Activated CD8-positive, alpha-beta memory T cell treated with anti-CD3 and anti-CD28 coated beads for 4 hours (primary cell): ENCODE measurements at places on chromosomes 2 and 18.

DNA sequence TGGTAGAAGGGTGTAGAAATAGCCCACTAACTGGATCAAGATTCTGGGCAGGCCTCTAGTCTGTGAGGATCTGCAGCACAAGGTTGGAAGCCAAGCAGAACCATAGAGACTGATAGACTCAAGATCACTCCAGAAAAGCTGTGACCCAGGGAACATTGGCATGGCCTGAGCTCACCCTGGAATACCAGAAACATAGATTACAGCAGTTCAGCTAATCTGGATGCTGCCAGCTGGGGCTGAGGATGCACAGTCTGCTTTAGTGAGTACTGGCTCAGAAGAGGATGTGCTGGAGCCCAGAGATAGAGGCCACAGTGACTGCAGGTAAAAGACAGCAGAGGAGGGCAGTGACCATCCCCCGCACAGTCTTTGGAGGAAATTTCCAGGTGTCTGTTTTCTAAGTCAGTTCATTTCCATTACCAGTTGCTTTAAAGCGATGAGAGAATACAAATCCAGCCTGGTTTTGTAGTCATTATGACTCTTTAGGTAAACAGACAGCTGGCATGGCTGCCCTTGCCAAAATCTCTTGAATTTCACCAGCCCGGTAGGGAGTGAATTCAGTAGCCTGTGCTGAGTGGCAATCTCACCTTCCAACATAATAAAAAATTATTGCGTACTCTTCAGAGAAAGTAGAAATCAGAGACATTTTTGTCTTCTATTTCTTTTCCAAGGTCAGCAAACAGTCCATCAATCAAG is 119.2 kb downstream of the ANTXR1 start:
- no peak for DNase-seq

DNA sequence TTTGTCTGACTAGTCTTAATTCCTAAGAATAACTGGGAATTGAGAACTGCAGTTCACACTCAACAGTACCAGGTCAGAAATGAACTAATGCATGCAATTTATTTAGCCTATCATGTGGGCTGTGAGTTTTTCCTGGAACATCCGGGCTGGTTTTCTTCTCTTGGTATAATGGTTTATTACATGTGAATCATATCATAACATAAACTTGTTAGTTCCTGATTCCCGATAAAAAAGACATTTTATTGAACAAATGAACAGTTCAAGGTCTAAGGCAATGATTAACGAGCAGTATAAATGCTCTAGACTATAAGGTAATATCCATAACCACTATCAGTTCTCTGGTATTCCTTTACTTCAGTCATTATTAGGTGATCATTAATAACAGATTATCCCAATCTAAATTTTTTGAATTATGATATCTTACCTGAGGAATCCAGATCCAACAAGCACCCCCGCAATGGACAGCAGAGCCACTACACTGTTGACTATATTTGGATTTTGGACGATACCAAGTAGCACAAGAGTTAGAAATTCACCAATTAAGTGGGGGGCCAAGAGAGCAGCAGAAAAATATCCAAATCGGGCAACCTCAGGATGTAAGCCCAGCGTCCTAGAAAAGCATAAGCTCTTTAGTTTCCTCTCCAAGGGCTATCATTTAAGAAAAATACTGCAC is 19.0 kb downstream of the ABCG5 start:
- no peak for DNase-seq

- DNase-seq = no peak
Measured at GRCh38 chr2:235006986-235007385, 55.2 kb downstream of the SH3BP4 start.

DNA sequence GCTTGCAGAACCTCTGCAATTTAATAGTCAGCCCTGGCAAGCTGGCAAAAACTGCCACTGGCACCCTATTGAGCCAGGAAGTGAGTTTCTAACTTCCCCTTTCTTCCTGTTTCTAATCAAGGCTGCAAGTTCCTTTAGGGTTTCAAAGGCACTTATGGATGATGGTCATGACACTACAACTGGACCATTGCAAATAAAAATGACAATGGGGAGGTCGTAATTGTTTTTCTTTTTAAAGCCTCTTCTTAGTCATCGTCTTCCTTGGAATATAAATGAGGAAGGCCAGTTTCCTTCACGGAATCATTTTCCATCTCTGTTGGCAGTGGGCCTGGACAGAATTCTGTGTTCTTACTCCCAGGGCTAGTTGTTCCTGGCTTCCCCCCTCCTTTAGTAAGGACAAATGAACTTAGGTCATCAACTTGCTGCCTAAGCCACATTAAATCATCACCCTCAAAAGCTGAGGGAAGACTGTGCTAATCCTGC is 35.8 kb downstream of the SH3RF3 start:
- no peak for DNase-seq

- DNase-seq = no peak
Measured at GRCh38 chr18:47143899-47144485, 6.3 kb downstream of the HDHD2 start.

GRCh38 chr2:135132314-135132713 is 80.2 kb downstream of the RAB3GAP1 start:
- no peak for DNase-seq

DNA sequence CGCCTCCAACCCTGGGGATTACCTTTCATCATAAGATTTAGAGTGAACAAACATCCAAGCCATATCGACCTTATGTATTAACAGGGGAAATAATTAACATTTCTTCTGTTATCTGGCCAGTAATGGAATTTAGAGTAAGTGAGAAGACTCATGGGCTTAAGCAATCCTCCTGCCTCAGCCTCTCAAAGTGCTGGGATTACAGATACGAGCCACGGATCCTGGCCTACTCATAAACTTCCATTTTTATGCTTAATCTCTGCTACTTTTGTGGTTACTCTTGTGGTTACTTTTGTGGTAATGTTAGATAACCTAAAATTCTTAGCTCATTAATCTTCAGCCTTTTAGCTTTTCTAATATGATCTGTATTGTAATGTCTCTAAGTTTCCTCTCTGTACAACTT is 159.3 kb upstream of the SLC8A1 start:
- no peak for DNase-seq

DNA sequence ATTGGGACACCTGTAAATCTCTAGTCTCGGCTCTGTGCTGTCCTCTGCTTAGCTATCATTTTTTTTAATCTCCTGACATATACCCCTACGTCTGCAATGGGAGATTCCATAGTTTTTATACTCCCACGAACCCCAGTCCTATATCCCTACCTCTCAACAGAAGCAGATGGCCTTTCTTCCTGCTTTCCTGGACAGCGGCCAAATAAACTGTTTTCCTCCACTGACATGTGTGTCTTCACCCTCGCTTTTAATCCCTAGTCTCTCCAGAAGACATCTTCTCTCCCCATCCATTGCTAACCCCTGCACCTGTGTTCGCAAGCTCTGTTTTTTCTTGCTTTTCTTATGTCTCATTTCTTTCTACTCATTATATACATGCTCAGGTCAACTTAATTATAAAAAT is 395.4 kb downstream of the EPHA4 start:
- no peak for DNase-seq

DNA sequence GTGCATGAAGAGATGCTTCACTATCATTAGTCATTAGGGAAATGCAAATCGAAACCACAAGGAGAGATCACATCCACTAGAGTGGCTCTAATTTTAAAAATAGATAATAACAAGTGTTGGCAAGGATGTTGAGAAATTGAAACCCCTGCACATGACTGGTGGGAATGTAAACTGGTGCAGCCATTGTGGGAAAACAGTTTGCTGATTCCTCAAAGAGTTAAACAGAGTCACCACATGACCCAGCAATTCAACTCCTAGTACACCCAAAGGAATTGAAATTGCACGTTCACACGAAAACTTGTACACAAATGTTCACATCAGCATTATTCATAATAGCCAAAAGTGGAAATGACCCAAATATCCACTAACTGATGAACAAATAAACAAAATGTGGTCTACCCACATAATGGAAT is 179.5 kb downstream of the BCL2 start:
- DNase-seq = no peak

DNA sequence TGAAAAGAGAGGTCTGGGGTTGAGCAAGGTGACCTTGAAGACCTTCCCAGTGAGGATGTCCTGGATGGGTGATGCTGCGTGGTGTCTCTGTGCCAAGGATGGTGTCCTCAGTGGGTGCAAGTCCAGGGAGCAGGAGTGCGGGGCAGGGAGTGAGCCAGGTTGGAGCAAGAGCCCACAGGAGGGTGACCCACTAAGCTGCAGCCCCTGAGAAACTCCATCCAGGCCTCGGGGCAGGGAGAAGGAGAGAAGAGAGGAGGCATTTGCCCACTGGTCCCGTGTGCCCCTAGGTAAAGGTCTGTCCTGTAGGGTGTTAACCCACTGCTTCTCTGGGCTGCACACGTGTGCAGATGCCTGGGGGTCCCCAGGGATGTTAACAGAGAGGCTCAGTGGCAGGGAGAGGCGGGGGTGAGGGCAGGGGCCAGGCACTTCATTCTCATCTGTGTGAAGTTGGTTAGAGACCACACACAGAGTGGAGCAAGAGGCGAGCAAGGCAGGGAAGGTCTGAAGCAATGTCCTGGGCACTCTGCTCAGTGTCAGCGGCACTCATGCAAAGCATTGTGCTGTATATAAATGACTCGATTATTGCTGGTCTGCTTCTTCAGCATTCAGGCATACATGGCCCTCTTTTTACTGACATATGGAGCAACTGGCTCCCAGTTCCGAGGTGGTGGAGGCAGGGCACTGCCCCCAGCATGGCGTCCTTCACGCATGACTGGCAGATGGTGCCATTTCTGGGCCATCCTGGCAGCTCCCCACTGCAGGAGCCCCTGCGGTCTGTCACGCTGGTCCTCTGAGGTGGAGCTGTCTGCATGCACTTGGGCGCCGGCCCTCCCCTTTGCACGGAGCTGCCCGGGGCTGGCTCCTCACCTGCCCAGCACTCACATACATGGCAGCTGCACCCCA is 117.2 kb upstream of the HS6ST1 start:
- DNase-seq = no peak

DNA sequence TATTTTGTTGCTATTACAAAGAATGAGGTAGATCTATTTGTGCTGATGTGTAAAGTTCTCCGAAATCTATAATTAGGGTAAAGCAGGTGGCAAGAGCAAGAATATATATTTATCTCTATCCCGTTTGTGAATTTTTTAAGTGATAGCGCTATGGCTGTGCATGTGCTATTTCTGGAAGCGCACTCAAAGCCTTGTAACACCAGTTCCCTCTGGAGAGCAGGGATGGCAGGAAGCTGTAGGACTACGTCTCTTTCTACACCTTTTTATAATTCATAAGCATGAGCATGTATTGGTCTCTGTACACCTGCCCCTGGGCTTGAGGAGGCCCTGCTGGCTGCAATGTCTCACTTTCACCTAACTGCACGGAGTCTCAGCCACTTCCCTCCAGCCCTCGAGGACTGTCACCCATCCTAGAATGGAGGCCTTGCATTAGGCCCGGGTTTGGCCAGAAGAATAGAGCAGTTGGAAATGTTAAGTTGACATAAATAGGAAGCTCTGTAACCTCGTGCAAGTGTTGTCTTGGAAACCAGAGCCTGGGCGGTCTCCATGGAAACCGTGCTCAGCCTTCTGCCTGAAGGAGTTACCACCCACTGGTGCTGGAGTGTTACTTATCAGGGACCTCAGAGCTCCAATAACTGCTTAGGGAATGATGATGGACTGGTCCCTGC is 20.9 kb downstream of the ITM2C start:
- no peak for DNase-seq

DNA sequence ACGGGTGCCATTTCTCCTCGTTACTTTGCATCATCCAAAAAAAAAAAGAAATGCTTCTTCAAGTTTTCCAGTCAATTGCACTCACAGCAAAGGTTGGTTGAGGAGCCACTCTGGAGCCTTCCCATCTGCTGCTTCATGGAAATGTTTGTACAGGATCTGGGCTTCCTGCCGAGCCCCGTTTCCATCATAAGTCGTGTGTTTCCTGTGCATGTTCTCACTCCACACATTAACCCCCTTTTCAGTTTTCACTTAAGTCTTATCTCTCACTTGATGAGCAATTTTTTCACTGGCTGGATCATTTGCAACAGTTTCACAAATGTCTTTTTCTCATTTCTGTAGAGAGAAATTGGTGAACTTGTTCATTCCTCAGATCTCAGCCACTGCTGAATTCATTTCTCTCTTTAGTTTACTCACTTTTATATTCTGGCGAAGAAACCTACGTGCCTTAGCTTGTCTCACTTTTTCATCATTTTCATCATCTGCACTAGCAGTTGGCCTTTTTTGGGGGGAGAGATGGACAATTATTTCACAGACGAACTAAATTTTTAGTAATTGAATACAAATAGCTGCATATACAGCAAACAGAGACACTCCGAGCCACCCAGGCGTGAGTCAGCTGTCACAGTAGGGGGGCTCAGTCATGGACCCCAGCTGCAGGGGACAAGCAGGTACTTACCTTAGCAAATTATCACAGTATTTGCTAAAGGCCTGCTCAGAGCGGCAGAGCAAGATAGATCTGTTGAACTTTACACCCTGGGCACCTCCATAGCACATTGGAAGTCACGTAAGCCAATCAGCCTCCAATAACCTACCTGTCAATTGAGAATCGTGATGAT is 750.8 kb upstream of the ID2 start:
- no peak for DNase-seq

DNA sequence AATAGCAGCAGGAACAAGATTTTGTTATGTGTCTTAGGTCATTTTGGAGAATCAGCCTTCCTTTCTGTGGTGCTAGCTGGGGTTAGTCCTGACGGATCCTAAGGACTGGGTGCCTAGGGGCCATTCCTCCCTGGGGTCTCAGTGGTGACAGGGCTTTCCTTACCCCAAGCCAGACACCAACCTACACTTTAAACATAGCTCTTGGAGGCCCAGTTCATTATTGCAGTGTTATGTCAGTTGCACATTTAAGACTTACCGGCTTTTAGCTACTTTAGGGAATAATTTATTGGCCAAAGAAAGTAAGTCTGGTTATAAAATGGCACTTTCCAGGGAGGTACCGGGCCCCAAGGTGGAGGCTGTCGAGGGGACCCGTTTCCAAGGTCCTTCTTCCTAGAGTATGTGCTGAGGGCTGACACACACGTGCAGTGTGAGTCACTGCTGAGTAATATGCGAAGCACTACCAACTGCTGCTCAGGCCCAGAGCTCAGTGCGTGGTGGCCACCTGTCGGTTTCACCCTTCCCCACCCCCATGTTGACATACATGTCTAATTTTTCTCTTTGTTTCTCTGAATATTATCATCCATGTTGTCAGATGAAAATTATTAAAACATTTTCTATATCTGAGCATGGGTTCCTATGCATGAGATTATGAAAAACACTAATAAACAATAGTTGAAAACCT is 37.0 kb upstream of the GRHL1 start:
- DNase-seq = peak; percentile 11

DNA sequence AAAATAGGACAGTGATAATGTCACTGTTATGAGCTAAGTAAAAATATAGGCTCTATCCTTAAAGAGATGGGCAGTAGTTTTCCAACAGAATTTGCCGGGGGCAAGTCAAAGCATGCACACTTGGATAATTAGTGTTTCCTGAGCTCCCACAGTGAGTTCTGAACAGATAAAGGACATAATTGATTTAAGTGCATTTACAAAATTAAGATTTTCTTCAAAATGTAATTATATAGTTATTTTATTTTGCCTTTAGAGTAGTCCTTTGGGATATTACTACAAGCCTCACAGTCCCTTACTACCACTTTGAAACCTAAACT is 107.6 kb downstream of the RAPGEF4 start:
- DNase-seq = no peak
